ENCODE measurements at places on chromosomes 2 and 18.

- DNase-seq: peak; percentile 16
Observed at GRCh38 chr18:59605633-59606192, 91.5 kb downstream of the CCBE1 start.

GRCh38 chr2:165533331-165533730 lies 63.8 kb downstream of the CSRNP3 start:
- no peak for DNase-seq

GRCh38 chr2:54914637-54915036 lies 135.6 kb downstream of the RTN4 start:
- no peak for DNase-seq

DNA sequence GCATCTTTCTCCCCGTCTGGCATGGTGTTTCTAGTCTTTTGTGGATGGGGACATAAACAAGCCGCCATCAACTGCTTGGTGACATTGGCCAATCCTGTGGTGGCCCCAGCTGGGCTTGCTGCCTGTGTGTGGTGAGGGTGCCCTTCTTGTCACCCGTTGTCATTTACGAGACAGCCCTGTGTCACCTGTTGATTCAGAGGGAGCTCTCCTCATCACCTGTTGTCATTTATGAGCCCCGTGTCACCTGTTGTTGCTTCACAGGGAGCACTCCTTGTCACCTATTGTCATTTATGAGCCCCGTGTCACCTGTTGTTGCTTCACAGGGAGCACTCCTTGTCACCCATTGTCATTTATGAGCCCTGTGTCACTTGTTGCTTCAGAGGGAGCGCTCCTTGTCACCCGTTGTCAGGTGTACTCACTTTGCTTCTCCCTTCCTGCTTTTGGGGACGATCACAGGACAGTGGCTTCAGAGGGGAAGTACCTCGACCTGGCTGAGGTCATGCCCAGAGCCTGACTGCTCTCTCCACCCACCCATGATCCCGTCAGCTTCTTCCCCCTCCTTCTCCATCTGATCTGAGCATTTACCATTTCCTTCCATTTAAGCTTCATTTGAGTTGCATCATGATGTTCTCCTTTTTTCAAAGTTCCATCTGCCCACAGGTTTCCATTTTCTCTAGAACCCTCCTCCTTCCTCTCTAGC lies 29.1 kb downstream of the HPCAL1 start:
- DNase-seq: no peak

- no peak for DNase-seq
Observed at GRCh38 chr18:25250474-25250851, 101.5 kb downstream of the ZNF521 start.

GRCh38 chr2:180463608-180464007 lies 456.5 kb upstream of the CWC22 start:
- no peak for DNase-seq
